ENCODE measurements at places on chromosomes 5 and 9.

DNA sequence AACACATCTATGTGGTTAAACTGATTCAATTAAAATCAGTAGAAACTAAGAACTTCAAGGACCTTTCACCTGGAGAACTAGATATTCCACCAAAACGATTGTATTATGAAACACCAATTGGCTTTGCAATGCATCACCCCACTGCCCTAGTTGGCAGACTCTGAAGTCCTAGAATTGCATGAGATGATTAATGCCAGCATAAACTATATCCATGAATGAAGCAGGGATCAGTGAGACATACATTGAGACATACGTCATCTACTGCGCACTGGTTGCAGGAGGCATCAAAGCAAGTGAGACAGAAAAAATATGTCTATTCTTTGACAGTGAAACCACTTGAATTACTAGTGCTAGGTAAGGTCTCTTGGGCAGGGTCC is 9.7 kb upstream of the ZNF354A start:
- DNase-seq, result no peak

- no peak for DNase-seq
Measured at GRCh38 chr5:159616952-159617351, 286.7 kb upstream of the IL12B start.

GRCh38 chr9:95242613-95243012 is 74.9 kb downstream of the FANCC start:
- DNase-seq, result no peak

GRCh38 chr5:57195060-57195459 is 21.2 kb downstream of the GPBP1 start:
- DNase-seq, result no peak

GRCh38 chr9:129932303-129933151 is 97.3 kb downstream of the USP20 start:
- no peak for DNase-seq

DNA sequence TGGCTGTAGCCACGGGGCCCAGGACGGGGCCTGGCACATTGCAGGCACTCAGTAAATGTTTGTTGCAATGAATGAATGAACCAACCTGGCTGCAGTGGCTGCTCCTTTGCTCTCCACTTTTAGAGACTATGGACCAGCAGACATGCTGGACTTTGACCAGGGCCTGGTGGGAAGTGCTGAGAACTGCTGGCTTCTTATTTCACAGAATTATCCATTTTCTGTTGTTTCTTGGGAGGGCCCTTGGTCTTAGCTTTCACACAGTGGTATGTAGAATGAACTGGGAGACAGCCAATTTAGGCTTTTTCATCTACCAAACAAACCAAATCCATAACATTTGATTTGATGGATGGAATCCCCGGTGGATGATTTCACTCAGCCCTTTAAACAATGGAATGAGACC is 78.0 kb upstream of the LHFPL2 start:
- DNase-seq, result no peak

DNA sequence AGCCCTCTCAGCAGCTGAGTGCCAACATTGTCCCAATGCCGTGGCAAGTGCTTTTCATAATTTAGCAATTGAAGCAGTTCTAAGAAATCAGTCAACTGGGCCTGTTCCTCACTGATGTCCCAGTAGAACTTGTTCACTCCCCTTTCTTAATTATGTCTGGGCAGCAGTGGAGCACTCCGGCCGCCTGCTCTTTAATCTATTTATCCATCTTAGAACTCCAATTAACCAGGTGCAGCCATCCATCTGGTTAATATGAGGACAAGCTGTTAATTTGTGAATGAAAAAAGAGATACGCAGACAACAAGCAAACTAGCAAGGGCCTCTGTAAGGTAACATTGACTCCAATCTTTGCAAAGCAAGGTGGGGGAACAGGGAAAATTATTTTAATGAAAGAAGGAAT is 39.4 kb downstream of the MAT2B start:
- no peak for DNase-seq

- DNase-seq, result no peak
Measured at GRCh38 chr5:32023816-32024215, 150.3 kb downstream of the GOLPH3 start.

DNA sequence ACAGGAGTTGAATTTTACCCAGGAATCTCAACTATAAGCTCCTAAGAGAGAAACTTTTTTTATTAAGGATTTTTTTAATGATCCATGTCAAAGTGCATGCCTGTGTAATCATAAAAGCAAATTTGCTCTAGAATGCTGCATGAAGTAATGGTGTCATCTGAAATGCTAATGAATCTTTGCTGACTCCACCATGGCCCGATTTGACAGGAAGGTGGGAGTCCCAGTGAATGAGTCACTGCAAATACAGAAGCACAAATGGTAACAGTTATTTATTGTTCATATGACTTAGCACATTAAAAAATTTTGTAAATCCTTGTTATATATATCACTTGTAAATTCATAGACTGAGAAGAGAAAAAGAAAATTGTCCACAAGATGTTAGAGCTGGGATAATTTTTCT is 341.3 kb downstream of the RASEF start:
- DNase-seq, result no peak

DNA sequence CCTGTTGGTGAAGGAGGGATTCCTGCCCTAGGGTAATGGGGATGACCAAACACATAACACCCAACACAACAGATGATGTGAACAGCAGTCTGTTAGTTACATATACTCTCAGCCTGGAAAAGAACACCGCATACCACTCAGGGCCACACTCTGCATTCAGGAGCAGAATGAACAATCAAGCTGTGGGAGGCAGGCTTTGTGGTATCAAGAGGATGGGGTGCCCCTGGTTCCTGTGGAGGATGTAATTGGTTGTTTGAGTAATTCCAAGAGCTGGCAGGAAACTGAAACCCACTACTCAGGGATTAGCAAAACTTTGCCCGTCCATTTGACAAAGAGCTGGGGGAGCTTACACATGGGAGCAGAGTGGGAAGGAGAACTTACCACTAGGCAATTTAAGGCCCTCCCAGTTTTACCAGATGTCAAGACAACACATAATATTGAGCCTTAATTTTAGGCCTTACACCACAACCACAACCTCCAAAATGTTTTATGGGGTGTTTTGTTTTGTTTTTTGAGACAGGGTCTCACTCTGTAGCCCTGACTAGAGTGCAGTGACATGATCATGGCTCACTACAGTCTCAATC is 15.6 kb upstream of the PRKAA1 start:
- DNase-seq, result no peak

All from renal pelvis (tissue), 12 donors.